ENCODE measurements at places on chromosomes 13 and 19.

DNA sequence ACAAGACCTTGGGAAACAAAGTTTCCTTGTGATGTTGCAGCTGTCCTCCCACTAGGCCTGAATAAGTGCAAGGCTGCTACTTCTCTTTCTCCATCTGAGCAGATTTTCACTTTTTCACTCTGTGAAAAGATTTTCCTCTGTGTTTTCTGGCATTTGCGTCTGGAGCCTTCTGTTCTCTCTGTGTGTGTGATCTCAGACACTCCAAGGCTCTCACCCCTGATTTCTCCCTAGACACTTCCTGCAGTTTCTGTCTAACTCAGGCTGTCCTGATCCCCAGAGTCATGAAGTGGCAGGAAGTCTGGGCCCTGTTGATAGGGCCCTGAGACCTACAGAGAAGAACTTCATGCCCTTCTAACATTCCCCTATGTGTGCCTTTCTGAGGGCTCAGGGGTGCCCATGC is 37.2 kb downstream of the SIGLEC7 start:
- DNase-seq = no peak

GRCh38 chr13:52969373-52969772 is 59.2 kb upstream of the OLFM4 start:
- no peak for DNase-seq

DNA sequence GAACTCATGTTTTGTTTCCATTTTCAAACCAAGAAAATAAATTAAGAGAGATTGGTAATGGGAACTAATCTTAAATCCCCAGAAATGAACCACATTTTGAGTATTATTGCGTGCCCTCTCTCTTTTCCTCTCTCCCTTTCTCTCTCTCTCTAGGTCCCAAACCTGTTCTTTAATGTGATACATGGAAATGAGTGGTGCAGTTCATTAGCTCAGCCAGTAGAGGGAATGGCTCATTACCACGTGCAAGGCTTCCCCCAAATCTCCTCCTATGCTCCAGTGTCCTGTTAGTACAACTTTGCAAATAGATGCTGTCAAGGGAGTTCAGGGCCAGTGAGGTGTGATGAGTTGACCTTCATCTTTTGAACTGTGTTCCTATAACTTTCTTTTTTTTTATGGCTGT is 178.4 kb downstream of the FGF9 start:
- no peak for DNase-seq

DNA sequence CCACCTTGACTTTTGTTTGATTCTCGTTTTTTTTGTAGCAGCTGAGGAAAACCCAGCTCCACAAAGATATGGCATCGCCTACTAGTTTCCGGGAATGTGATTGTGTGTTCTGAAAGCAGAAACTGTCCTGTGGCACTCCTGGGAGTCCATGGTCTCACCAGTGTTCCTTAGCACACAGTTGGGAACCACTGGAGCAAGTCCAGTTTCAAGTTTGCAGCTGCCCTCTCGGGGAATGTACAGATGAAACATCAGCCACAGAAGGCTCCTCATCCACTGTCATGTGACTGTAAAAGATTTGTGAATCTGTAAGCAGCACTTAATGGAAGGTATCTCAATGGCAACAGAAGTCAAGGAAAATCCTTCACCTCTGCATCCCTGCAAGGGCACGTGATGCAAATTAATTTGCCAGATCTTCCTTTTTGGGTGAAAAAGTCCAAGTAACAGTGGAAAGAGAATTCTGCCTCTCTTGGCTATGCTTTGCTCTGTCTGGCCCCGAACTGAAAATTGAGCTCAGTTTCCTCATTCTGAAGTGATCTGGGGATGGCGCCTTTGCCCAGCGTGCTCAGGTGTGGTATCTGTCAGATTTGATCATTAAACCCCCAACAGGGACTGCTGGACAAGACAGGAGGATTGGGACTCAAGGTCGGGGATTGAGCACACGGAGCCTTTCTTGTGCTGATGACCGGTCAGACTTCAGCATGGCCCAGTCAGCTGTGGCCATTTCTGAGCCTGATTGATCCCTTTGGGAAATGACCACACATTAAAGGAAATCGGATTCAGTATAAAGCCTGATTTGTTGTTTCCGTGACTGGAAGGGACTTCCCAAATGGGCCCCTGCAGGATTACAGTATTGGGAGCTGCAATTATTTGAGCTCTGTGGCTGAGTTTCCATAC is 58.8 kb downstream of the ING1 start:
- DNase-seq = no peak

DNA sequence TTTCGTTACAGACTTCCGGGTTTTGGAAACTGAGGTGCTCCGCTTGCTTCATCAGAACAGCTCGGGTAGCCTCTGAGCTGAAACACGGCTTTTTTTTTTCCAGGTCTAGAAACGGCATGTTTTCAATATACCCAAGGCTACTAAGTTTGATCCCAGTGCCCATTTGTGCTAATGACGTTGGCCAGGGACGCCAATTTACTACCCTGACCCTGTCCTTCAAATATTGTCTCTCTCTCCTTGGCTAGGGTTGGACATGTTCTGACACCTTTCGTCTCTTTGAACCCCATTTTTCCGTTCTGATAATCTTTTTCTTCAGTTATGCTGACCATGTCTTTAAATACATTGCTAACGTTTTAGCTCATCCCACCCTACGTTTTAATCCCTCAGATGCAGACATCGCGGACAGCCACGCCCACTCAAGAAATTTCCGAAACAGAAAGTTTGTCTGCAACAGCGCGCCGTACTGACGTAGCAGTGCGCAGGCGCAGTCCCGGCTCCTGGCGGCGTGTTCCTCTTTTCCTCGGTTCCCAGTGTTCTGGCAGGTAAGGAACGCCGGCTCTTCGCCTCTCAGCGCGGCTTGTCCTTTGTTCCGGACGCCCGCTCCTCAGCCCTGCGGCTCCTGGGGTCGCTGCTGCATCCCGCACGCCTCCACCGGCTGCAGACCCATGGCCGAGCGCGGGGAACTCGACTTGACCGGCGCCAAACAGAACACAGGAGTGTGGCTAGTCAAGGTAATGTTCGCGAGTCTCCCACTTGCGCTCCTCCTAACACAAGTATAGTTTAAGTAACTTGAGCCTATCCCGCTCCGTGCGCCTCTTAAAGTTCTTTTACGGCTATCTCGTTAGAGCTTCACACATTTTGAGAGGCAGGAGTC is at the start of gene GTF2F2:
Gene GTF2F2 (plus strand): TSS at position 520 of the 874 bp plus-strand sequence. CDS start 146 bp downstream, at position 666.
- DNase-seq = peak; percentile 91

- DNase-seq = peak; percentile 90
Observed at GRCh38 chr19:44718441-44719261, 19.7 kb downstream of the CEACAM16 start.

- DNase-seq = no peak
Observed at GRCh38 chr13:99980824-99981734, 505 bp upstream of the ZIC2 start.

DNA sequence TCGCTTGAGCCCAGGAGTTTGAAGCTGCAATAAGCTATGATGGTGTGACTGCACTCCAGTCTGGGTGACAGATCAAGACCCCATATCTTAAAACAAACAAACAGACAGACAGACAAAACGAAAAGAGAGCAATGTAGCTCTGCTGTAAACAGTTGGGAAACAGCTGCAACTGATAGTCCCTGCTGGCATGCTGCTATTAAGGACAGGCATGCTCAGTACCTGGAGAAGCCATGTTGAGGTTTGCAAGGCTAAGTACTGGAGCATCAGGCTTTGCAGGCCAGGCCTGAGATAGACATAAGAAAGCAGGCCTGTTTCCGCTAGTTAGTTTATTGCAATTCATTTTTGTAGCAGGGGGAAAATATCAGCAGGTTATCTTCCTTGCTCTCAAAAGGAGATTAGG is 16.2 kb upstream of the OBI1 start:
- DNase-seq = no peak

DNA sequence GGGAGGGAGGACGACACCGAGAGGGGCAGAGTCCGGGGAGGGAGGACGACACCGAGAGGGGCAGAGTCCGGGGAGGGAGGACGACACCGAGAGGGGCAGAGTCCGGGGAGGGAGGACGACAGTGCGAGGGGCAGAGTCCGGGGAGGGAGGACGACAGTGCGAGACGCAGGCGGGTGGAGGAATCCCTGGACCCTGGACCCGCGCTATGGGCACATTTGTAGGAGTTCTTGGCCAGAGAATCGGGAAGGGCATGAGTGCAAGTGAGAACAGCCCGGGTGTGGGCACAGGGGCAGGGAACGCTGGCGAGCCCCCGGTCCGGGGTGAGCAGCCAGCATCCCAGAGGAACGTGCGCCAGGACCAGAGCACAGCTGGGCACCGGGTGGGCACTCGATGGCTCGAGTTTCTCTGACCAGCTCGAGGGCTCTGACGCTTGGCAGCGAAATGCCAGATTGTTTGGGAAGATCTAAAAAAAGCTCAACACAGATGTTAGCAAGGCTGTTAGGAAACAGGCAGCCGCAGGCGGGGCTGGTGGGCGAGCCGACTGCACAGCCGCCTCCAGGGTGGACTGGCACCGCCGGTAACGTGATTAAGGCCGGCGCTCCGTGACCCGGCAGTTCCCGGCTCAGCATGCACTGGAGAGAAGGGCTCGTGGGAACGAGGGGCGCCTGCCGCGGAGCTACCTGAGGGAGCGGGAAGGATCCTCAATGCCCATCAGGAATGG is 17.9 kb upstream of the C2CD4C start:
- no peak for DNase-seq

GRCh38 chr13:113260996-113261395 is 36.0 kb upstream of the LAMP1 start:
- DNase-seq = no peak

DNA sequence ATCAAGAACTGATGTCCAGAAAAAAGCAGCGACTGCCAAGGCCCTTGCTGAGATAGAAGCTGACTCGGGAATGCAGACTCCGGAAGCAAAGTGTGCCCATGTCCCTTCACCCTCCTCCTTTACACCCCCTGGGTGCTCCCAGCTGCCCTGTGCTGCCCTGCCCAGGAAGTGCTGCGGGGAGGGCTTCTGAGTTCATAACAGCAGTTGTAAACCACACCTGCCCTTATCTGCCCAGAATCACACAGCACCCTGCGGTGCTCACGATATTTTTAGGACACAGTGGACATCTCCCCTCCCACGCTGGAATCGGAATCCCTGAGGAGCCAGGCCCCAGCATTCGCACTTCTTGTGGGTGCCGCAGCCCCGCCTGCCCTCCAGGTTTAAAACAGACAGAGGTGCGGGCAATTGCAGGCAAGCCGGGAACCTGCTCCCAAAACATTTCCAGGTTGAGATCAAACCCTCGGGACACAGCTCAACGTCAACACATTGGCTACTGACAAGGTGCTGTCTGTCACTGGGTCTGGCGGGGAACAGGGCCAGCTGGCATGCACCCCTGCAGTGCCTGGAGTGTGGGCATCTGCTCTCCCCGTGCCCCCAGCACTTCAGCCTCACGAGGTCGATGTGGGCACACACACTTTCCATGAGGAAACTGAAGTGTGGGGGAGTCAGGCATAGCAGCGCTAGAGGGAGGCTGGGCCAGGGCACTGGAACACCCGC is 36.8 kb downstream of the RAB20 start:
- peak; percentile 92 for DNase-seq

DNA sequence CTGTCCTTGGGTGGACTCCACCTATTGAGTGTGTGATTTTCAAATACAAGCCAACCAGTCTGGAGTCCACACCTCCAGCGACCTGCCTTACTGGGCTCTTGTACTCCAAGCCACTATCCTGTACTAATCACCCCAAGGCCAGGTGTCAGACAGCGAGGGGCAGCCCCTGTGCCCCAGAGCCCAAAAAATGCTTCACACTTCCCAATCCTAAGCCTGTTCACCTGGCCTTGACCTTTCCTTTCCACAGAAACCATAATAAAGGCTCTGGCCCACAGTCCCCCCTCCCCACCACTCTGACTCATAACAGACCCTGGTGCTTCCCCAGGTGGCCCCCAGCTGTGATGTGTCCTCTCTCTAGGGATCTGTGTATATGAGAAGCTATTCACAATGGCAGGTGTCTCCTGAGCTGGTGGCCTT is 3.9 kb downstream of the CD209 start:
- no peak for DNase-seq

DNA sequence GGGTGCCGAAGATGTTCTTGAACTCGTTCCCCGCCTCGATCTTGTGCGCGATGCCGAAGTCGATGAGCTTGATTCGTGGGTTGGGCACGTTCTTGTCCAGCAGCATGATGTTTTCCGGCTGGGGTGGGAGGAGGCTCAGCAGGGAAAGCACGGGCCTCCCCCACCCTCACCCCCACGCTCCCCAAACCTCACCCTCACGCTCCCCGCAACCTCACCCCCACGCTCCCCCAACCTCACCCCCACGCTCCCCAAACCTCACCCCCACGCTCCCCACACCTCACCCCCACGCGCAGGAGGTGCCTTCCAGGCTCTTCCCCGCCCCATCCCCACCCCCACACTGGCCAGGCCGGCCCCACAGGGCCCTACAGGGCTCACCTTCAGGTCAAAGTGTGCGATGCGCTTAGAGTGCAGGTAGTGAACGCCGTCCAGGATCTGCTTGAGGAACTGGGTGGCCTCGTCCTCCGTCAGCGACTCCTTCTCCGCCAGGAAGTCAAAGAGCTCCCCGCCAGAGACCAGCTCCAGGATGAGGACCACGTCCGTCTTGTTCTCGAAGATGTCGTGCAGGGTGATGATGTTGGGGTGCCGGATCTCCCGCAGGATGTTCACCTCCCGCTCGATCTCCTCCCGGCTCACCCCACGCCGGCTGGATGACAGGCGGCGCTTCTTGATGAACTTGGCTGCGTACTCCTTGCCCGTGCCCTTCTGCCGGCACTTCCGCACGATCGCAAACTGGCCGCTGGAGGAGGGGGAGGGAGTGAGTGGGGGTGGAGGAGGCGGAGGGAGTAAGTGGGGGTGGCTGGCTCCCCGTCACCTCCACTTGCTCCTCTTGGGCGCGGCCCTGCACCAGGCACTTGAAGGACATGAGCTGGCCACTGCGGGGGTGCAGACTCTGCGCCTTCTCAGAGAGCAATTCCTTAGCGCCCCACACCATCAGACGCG is 6.4 kb downstream of the DAPK3 start:
- DNase-seq = no peak

DNA sequence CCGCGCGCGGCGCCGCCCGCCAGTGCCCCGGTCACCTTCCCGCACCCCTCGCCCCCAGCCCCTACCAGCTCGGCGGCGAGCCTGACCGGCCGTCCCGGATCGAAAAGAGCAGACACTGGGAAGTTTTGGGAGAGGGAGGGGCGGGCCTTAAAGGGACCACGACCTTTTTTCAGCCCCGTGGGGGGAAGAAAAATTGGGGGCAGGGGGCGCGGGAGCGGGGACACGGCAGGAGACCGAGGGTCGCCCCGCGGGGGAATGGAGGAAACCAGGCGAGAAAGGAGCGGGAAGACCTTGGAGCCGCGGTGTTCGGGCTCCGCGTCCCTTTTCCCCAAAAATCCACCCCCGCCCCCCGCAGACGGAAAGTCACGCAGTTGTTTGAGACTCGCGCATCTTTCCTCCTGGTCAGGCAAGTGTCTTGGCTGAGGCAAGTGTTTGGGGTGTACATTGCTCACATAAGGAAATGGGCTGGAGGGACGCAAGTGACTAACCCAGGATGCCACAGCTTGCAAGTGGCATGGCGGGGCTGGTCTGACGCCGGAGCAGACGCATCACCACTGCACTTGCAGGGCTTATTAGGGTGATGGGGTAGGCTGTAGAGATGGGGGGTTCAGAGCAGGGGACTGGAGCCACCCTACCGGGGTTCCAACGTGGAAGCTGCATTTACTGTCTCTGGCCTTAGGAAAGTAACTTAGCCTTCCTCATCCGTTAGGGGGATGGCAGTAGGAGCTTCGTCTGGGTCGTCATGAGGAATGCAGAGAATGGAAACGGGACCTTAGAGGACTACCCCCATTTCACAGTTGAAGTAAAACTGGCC is 2.7 kb upstream of the HNRNPL start:
- peak; percentile 75 for DNase-seq

- no peak for DNase-seq
Observed at GRCh38 chr19:50723735-50724521, 764 bp downstream of the CLEC11A start.

GRCh38 chr13:27125357-27126282 is 46.0 kb downstream of the USP12 start:
- no peak for DNase-seq

- peak; percentile 55 for DNase-seq
Observed at GRCh38 chr13:40974460-40975407, 44.4 kb downstream of the ELF1 start.
